SW480 (cell line): ENCODE measurements at places on chromosomes 3 and 15.

- no peak for DNase-seq
These were observed 43.2 kb downstream of the FGF12 start for GRCh38 chr3:192684151-192684550.

- DNase-seq, result no peak
These were observed 8.2 kb downstream of the NPAP1 start for GRCh38 chr15:24683736-24684135.

DNA sequence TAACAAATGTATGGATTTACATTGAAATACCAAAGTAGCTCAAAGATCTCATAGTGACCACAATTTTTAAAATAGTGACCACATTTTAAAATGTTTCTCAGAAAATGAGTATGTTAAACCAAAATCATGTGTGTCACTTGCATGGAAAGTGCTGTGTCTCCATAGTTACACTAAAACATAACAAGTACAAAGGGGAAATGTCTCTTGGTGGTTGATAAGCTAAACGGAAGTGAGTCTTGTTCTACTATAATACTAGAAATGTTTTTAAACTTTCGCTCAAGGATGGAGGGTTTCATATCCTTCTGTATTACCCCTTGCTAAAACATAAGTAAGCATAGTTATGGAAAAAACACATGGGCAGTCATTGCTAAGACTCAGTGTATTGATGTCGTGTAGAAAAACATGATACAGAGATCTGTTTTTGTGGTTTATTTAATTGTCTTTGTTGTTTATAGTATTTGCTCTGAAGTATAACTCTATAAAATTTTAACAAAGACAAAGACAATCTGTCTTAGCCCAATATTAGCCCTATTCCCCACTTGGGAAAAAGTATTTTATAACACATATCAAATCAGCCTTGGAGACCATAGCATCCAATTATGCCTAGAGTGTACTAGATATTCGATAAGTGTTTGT is 27.0 kb upstream of the DENND4A start:
- DNase-seq, result no peak

GRCh38 chr3:11989383-11990038 is 14.7 kb upstream of the SYN2 start:
- no peak for DNase-seq
